RPMI7951 (cell line): ENCODE measurements at places on chromosomes 2 and 18. TPM values are rescaled to one million over a fixed set of nuclear protein-coding genes. Genes with fewer than 3 reads are reported as not detected.

Gene RGPD4
- not detected in 2 replicates for total RNA-seq

Gene DLX2
- total RNA-seq, result 0.72 and 1.3 TPM in 2 replicates

- no peak for DNase-seq
These were observed 77.9 kb downstream of the LIMS1 start for GRCh38 chr2:108612153-108612513.

GRCh38 chr2:193502363-193503035 lies 1307.8 kb upstream of the TMEFF2 start:
- peak; percentile 73 for DNase-seq

DNA sequence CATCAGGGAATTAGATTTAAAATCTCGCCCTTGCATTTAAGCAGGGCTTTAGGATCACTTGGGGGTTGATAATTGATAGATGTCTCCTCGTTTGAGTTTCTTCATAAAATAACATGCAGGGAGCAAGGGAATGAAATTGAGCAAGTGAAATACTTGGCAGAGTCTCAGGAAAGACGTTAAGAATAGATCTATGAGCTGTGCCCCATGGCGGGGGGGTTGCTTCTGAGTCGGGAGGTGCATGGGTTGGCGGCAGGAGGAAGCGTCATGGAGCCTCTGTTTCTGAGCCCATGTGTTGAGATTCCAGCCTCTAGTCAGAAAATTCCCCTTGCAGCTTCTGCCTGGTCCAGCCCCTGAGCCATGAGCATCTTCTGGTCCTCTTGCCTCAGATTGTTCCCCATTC lies 82.0 kb downstream of the APOB start:
- DNase-seq, result no peak

DNA sequence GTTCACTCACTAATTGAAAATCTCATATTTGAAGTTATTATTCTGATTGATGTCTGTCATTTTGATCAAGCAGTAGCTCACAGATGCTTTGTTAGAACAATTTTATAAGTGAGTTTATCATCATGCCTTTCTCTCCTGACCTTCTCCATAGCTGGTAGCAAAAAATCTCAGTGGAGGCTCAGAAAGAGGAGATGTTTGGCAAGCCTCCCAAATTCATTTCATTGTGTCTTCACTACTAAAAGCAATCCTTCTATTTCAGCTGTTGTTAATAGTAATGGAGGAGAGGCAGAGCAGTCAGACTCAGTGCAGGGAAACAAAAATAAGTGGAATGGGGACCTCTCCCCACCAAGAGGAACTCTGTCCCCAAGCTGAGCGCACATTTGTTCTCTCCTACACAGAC lies 2127.8 kb upstream of the CELF4 start:
- no peak for DNase-seq

- DNase-seq, result peak; percentile 6
These were observed 4.4 kb downstream of the EVX2 start for GRCh38 chr2:176079285-176079830.

- DNase-seq, result peak; percentile 61
These were observed 73.8 kb downstream of the RPIA start for GRCh38 chr2:88765154-88765888.

Gene FN1
- 3,411 and 3,699 TPM in 2 replicates for total RNA-seq

DNA sequence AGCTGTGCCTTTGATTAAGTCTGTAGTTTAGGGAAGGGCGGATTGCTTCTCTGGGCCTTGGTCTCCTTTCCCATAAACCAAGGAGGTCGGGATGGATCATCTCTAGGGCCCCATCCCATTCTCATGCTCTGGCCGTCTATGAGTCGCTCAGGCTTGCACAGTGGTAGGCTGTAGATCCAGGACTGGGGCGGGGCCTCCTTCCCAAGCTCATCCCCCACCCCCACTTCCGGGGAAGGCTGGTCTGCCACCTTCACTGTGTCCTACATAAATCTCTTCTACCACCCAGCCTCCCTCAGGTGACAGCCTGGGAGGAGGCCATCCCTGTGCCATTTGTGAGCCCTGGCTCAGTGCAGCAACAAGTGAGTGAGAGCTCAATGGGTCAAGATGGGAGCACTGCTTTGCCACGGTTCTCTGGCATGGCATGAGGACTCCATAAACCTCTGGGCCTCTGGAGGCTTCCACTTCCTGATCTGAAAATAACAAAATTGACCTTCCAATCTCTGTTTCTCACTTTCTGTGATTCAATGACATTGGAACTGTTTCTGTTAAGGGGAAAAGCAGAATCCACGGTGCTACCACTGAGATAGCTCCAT lies 68.5 kb downstream of the SUMO1 start:
- no peak for DNase-seq

DNA sequence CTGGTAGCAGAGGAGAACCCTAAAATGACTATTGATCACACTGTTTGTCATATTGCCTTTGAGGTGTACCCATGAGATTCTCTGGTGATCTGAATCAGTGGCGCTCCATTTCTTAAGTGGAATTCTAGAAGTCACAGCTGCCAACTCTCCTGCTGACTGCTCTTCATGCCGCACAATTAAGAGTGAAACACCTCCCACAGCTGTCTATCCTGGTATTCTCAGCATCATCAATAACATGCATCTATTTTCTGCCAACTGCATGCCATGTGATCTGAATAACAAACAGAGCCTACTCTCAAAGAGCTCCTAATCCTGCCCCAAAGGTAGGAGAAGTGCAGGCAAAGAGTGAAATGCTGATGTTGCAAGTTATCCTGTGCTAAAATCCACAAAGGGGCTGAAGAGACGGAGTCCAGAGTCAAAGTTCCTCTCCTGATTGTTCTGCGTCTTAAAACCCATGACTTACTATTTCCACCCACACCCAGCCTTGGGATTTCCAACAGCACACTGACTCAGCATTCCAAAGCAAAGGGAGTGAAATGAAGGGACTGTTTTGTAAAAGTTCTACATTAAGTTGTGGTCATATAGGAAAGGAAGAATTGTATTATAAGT lies 13.7 kb upstream of the DAPL1 start:
- DNase-seq, result peak; percentile 62

GRCh38 chr2:47198985-47199451 lies 43.9 kb upstream of the STPG4 start:
- DNase-seq, result peak; percentile 100

GRCh38 chr18:46140173-46140572 lies 36.0 kb downstream of the HAUS1 start:
- no peak for DNase-seq

- no peak for DNase-seq
These were observed 17.3 kb downstream of the C2orf42 start for GRCh38 chr2:70173520-70173919.

DNA sequence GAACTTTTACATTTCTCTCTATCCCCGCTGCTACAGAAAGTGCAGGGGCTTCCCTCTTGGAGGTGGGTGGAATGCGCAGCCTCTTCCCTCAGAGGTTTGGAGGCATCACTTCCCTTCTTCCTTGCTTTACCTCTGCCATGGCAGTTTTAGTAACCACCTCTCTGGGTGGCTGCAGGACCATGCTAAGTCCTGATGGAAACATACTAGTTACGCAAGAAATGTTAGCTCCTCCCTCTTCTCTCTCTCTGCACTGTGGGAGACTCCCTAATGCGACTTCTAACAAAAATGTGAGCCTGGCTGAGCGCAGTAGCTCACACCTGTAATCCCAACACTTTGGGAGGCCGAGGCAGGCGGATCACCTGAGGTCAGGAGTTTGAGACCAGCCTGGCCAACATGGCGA lies 116.8 kb upstream of the RAB6C start:
- no peak for DNase-seq

DNA sequence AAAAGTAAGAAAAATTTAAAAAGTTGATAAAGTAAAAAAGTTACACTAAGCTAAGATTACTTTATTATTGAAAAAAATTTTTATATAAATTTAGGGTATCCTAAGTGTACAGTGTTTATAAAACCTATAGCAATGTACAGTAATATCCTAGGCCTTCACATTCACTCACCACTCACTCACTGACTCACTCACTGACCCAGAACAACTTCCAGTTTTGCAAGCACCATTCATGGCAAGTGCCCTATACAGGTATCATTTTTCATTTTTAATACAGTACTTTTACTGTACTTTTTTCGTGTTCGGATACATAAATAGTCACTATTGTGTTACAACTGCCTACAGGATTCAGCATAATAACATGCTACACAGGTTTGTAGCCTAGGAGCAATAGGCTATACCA lies 8.9 kb upstream of the THUMPD2 start:
- no peak for DNase-seq

- peak; percentile 90 for DNase-seq
These were observed 97.6 kb downstream of the NDUFA10 start for GRCh38 chr2:239927424-239927981.

GRCh38 chr2:188307850-188308283 lies 16.2 kb downstream of the GULP1 start:
- no peak for DNase-seq

Gene GAL3ST2
- total RNA-seq, result not detected in 2 replicates

GRCh38 chr2:203631068-203631757 lies 75.2 kb upstream of the CD28 start:
- no peak for DNase-seq

DNA sequence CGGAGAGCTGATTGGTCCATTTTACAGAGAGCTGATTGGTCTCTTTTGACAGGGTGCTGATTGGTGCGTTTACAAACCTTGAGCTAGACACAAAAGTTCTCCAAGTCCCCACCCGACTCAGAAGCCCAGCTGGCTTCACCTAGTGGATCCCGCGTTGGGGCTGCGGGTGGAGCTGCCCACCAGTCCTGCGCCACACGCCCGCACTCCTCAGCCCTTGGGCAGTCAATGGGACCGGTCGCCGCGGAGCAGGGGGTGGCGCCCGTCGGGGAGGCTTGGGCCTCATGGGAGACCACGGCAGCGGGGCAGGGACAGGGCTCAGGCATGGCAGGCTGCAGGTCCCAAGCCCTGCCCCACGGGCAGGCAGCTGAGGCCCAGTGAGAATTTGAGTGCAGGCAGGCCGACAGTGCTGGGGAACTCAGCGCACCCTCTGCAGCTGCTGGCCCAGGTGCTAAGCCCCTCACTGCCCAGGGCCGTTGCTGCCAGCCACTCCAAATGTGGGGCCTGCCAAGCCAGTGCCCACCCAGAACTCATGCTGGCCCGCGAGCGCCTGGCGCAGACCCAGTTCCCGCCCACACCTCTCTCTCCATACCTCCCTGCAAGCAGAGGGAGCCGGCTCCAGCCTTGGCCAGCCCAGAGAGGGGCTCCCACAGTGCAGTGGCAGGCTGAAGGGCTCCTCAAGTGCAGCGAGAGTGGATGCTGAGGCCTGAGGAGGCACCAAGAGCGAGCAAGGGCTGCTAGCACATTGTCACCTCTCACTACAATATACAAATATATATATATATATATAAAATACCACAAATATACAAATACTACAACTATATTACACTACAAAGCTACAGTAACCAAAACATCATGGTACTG lies 100.7 kb downstream of the SPIRE1 start:
- DNase-seq, result no peak

- no peak for DNase-seq
These were observed 11.1 kb downstream of the CHRNA1 start for GRCh38 chr2:174753038-174753633.

GRCh38 chr2:45237850-45238542 lies 228.7 kb upstream of the SIX2 start:
- DNase-seq, result peak; percentile 98

- DNase-seq, result no peak
These were observed 29.0 kb upstream of the MAL start for GRCh38 chr2:94996305-94997100.

DNA sequence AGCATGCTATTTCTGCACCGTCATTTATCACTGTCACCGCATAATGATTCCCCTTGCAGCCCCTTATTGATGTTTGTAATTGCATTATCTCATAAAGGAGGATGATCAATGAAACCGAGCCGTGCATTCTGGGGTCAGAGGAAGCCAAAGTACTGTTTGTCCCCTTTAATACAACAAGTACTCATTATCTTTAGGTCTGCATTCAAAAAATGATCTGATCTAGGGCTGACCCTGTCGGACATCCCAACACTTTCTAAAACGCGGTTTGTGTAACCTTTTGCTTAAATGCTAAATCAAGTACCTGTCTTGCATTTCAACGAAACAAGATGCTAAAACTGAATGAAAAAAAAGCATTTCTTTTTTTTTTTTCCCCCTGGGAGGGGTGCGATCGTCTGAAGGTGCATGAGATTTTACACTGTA lies 143.8 kb downstream of the MEIS1 start:
- DNase-seq, result no peak

Gene HOXD12
- not detected in 2 replicates for total RNA-seq

Gene REEP1
- total RNA-seq, result not detected in 2 replicates

GRCh38 chr18:79409313-79409712 lies 13.6 kb downstream of the NFATC1 start:
- DNase-seq, result no peak

Gene EPAS1
- 12.3 and 18.5 TPM in 2 replicates for total RNA-seq
